Stomach (tissue), 19 donors: ENCODE measurements at places on chromosomes 6 and 20. TPM values are rescaled to one million over a fixed set of nuclear protein-coding genes. Genes with fewer than 3 reads are reported as not detected.

FABP7 gene
- total RNA-seq, result 2.8 TPM

PEDS1 gene
- 6.8 TPM for total RNA-seq

F13A1 gene
- total RNA-seq, result 59.3 TPM

MATN4 gene
- total RNA-seq, result not detected

STX11 gene
- total RNA-seq, result 10.3 TPM

CST2 gene
- not detected for total RNA-seq
